Osteocyte (in vitro differentiated cells): ENCODE measurements at places on chromosomes 6 and 20. TPM values are rescaled to one million over a fixed set of nuclear protein-coding genes. Genes with fewer than 3 reads are reported as not detected.

The RFX6 gene
- not detected in 2 replicates for total RNA-seq

The ARMH2 gene
- total RNA-seq: not detected in 2 replicates

The TBCC gene
- 23.4 and 23.8 TPM in 2 replicates for total RNA-seq

The HCK gene
- not detected in 2 replicates for total RNA-seq

The SLC17A2 gene
- total RNA-seq: not detected in 2 replicates

- H3K27ac ChIP-seq: no peak overlapping the region
- no peak overlapping the region for H3K4me3 ChIP-seq
- no peaks in the 10 kb centered on the region for H3K36me3 ChIP-seq
- DNase-seq: peak; percentile 34
- peaks cover 5% of the 10 kb centered on the region for H3K4me1 ChIP-seq
Measured at GRCh38 chr20:40628877-40629276, 60.2 kb downstream of the MAFB start.
